Fibroblast of mammary gland (primary cell): ENCODE measurements at places on chromosomes 13 and 19.

GRCh38 chr13:111429064-111429558 is 108.7 kb downstream of the TEX29 start:
- DNase-seq, result peak; percentile 30

- no peak for DNase-seq
These were observed 2.8 kb upstream of the CRYL1 start for GRCh38 chr13:20528452-20528851.

GRCh38 chr19:53195265-53195903 is 2.2 kb upstream of the ZNF665 start:
- peak; percentile 85 for DNase-seq

- no peak for DNase-seq
These were observed 16.5 kb downstream of the BTBD2 start for GRCh38 chr19:1998712-1999708.

GRCh38 chr19:31423896-31424295 is 74.7 kb upstream of the TSHZ3 start:
- DNase-seq, result no peak

GRCh38 chr19:33492090-33492489 is 29.5 kb downstream of the PEPD start:
- no peak for DNase-seq

- DNase-seq, result no peak
These were observed 82.9 kb downstream of the SLITRK5 start for GRCh38 chr13:87754097-87754496.

DNA sequence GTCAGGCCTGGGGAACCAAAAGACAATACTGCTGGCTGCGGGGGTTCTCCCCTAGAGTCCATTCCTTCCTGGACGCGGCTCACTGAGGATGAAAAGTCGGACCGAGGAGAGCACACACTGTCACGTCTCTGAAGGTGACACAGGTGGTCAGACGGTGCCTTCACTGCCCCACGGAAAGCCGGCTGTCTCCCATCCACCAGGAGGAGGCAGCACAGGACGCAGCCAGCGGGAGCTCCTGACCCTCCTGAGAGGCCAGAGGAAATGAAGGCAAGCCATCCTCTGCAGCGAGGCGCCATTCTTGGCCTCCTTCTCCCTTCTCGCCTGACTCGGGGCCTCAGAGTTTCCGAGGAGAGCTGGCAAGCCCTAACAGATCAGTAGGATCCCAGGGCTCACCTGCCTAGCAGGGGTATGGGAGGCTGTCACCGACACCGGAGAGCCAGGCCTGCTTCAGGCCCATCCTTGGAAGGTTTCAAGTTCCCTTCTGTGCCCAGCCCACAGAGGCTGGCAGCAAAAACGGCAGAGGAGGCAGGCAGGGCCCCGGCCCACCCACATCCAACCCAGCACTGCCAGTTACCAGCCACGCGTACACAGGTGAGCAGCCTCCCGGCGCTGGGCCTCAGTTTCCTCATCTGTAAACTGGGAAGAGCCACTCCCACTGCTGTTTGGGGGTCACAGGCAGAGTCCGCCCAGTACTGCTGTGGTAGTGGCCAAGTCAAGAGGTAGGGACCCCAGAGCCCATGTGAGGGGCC is 4.5 kb downstream of the REXO1 start:
- no peak for DNase-seq

DNA sequence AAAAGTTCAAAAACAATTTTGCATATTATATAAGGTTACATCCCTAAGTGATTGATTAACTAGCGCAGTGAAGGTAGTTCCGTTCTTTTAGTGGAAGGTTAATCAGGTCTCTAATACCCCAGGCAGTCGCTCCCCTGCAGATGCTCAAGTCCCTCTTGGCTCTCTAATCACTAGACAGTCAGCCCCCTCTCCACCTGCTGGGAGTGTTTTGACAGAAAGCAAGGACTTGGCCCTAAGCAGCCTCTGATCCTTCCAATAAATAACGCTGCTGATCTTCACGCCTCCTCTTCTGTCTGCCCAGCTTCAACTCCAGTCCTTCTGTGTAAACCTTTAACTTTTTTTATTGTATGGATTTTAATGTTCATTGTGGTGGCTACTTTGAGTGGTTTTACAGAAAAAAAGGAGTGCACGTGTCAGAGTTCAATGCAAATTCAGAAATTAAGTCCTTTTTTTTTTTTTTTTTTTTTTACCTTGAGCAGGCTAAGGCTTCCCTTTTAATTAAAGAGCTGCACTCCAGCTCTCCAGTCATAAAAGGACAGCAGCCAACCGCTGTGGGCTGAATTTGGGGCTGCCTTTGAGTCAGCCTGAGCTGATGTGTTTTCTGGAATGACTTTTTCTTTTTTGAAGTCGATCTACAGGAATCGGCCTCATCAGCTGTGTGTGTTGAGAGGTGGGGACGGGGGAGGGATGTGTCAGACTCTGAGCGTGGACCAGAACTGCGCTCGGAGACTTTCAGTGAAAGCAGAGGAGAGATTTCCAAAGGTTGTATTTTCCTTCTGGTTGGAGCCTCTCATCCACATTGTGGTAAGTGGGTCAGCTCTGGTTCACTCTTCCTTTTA is 33.8 kb upstream of the MYO16 start:
- peak; percentile 3 for DNase-seq

- DNase-seq, result no peak
These were observed 10.6 kb downstream of the PIAS4 start for GRCh38 chr19:4018140-4018613.

GRCh38 chr13:77038907-77039480 is 12.0 kb upstream of the FBXL3 start:
- no peak for DNase-seq

DNA sequence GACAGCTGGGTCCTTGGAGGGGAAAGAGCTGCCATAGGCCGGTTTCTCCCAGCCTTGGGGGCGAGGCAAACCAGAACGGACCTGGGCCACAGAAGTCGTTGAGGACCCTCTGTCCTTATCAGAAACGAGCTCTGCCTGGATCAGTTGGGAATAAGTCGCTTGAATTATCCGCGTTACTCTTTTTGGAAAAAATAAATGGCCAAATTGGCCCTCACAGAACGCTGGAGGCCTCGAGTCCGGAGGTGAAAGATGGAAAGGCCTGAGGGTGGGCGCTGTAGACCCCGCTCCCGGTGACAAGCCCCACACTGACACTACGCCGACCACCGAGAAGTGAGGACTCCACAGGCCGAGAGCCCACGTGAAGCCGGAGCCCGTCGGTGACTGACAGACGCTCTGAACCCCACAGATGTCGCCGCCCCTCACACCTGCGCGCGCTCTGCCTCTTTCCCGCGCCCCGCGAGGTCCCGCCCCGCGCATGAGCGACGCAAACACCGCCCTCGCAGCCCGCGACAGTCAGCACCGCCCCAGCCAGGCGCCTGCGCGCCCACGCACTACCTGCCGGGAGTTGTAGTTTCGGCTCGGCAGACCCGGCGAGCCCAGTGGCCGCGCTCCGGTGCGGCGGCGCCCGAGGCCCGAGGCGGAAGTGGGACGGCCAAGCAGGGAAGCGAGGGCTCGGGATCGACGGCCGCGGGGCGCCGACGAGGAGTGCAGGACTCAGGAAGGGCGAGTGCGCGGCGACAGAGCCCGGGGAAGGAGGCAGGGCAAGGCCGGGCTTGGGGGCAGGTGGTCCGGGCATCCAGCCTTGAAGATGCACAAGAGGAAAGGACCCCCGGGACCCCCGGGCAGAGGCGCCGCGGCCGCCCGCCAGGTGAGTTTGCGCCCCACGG is at the start of the genes BRME1 and CC2D1A:
Gene BRME1 (minus strand): TSS at position 484 of the 887 bp plus-strand sequence. CDS start 1,225 bp downstream, outside the sequence.
Gene CC2D1A (plus strand): TSS at position 568 of the 887 bp plus-strand sequence. CDS start 241 bp downstream, at position 809.
- peak; percentile 74 for DNase-seq

DNA sequence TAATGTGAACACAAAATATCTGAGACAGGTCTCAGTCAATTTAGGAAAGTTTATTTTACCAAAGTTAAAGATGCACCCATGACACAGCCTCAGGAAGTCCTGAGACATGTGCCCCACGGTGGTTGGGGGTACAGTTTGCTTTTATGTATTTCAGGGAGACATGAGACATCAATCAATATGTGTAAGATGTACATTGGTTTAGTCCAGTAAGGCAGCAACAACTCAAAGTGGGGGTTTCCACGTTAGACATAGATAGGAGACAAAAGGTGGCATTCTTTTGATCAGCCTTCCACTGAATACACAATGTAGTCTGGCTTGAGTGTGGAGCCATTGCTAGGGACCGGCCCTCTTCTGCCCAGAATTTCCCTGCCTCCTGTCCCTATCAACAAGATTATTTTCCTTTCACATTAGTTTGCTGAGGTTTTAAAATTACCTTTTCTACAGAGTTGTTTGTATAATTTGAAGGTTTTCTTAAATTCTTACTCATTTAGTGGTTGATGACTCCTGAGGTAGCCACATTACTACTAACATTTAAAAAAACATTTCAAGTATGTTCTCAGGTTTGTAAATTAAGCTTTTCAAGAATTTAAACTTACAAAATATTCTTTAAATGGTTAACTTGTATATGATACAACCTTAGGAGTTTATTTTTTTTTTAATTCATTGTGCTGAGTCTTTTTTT is 33.2 kb downstream of the RNASEH2B start:
- DNase-seq, result no peak

DNA sequence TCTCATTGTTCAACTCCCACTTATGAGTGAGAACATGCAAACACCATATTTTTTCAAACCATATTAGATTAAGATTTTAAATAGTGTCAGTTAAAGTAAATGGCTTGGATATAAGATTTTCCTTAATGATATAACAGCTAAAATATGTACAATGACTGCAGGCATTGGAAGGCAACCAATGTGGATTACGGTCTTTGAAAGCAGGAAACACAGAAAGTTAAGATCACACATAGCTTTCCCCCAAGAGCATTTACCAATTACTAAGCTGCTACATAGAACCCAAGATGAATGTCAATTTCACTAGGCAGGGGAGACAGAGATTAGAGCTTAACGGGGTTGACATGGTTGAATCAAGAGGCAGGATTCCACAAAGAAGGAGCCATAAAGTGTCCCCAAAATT is 173.2 kb upstream of the TRPC4 start:
- DNase-seq, result peak; percentile 1

DNA sequence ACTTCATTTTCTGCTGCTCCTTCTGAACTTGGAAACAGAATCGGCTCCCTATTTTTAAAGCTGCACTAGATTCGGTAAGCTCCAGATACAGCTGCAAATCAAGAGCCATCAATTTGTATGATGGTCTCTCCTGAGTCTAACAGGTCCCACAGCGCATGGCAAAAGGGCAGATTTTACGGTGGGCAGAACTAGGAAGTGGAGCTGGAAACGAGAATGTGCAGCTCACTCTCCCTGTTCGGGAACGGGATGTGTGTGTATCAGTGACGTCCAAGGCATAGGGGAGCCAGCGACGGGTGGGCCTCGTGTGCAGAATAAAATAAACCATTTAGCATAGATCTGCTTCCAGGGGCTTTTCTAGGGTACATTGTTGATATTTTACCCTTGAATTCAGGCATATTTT is 74.2 kb downstream of the COL4A1 start:
- DNase-seq, result peak; percentile 95

DNA sequence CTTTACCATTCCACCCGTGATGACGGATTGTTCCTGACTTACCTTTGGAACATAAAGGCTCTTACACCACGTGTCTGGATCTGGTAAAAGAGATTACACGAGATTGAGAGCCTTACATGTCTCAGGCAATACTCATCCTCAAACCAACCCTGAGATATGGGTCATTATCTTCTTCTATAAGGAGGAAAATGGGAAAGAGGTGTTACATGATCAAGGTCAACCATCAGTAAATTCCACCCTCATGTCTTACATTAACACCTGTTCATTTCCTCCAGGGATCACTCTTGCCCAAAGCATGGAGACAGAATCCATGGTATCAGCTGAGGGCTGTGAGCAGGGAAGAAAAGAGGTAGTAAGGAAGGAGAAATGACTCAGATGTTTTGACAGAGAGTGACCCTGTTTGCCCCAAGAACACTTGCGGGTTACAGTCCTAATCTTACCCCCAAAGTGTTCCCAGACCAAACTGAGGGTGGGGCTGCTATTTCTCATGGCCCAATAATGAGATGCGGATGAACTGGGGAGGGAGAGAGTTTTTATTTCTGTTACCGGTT is 19.6 kb downstream of the LILRB4 start:
- no peak for DNase-seq

GRCh38 chr13:43006893-43007631 is 15.0 kb upstream of the EPSTI1 start:
- peak; percentile 72 for DNase-seq

GRCh38 chr13:110811008-110811720 is 97.7 kb downstream of the ING1 start:
- no peak for DNase-seq
